Bronchial smooth muscle cell (primary cell): ENCODE measurements at places on chromosomes 1 and 21. TPM values are rescaled to one million over a fixed set of nuclear protein-coding genes. Genes with fewer than 3 reads are reported as not detected.

MCOLN2 gene
- 0.26 and 3.0 TPM in 2 replicates for total RNA-seq

ACTN2 gene
- total RNA-seq, result under 0.01 TPM in 1 of 2 replicates, not detected in the other

CELA2B gene
- not detected in 2 replicates for total RNA-seq

CHRNB2 gene
- under 0.01 TPM in 1 of 2 replicates, not detected in the other for total RNA-seq

PFKL gene
- total RNA-seq, result 245 and 255 TPM in 2 replicates

GJA9 gene
- total RNA-seq, result not detected in 2 replicates

LY9 gene
- not detected in 2 replicates for total RNA-seq

NDUFS2 gene
- total RNA-seq, result 196 and 209 TPM in 2 replicates

BRINP2 gene
- total RNA-seq, result under 0.01 TPM in 1 of 2 replicates, not detected in the other

TEX38 gene
- not detected in 2 replicates for total RNA-seq

ZBTB40 gene
- 5.8 and 6.4 TPM in 2 replicates for total RNA-seq

LCE1E gene
- total RNA-seq, result not detected in 2 replicates

MEX3A gene
- 1.2 and 1.4 TPM in 2 replicates for total RNA-seq

F5 gene
- not detected in 2 replicates for total RNA-seq

GSTM1 gene
- total RNA-seq, result not detected in 2 replicates

RERE gene
- total RNA-seq, result 35.4 and 42.4 TPM in 2 replicates

TMPRSS2 gene
- not detected in 2 replicates for total RNA-seq

SH2D5 gene
- 0.69 and 1.3 TPM in 2 replicates for total RNA-seq

PROX1 gene
- under 0.01 and 0.26 TPM in 2 replicates for total RNA-seq

C1QTNF12 gene
- 2.1 and 2.8 TPM in 2 replicates for total RNA-seq

C1orf94 gene
- not detected in 2 replicates for total RNA-seq

RSPO1 gene
- 0.16 and 1.8 TPM in 2 replicates for total RNA-seq

OR6K3 gene
- not detected in 2 replicates for total RNA-seq

NTMT2 gene
- not detected in 2 replicates for total RNA-seq

TCHHL1 gene
- total RNA-seq, result not detected in 2 replicates

ANKRD65 gene
- total RNA-seq, result 1.1 and 1.9 TPM in 2 replicates

ERRFI1 gene
- total RNA-seq, result 12.8 and 13.2 TPM in 2 replicates

LYSMD1 gene
- 5.0 and 6.8 TPM in 2 replicates for total RNA-seq

RAB7B gene
- total RNA-seq, result 13.6 and 14.9 TPM in 2 replicates

STUM gene
- total RNA-seq, result not detected in 2 replicates

PTPRC gene
- total RNA-seq, result not detected in 2 replicates

CTSS gene
- 4.0 and 9.0 TPM in 2 replicates for total RNA-seq

NR1I3 gene
- total RNA-seq, result not detected in 2 replicates

TMEM81 gene
- total RNA-seq, result 0.79 and 1.5 TPM in 2 replicates

ZBTB18 gene
- total RNA-seq, result 3.0 and 4.6 TPM in 2 replicates

NUAK2 gene
- 0.43 and 1.3 TPM in 2 replicates for total RNA-seq

ABCG1 gene
- 5.7 and 10.0 TPM in 2 replicates for total RNA-seq
